NCI-H774 (cell line): ENCODE measurements at places on chromosomes 1 and 21.

GRCh38 chr21:33397717-33398116 lies 5.5 kb upstream of the IFNGR2 start:
- no peak for DNase-seq

DNA sequence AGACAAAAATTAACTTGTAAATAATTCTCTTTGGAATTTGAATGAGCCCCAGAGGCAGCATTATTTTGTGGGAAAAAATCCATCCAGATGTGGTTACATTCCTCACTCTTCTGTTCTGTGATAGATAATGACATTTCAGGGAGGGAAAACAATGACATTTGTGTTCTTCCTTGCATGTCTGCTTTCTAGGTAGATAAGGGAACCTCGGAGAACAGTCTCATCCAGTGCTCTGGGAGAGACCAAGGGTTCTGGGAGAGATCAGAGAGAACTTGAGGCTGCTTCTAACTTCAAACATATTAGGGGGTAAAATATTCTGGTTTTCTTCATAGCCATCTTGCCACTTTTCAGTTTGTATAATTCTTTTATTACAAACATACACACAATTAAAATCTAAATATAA lies 269.2 kb downstream of the NEGR1 start:
- no peak for DNase-seq

DNA sequence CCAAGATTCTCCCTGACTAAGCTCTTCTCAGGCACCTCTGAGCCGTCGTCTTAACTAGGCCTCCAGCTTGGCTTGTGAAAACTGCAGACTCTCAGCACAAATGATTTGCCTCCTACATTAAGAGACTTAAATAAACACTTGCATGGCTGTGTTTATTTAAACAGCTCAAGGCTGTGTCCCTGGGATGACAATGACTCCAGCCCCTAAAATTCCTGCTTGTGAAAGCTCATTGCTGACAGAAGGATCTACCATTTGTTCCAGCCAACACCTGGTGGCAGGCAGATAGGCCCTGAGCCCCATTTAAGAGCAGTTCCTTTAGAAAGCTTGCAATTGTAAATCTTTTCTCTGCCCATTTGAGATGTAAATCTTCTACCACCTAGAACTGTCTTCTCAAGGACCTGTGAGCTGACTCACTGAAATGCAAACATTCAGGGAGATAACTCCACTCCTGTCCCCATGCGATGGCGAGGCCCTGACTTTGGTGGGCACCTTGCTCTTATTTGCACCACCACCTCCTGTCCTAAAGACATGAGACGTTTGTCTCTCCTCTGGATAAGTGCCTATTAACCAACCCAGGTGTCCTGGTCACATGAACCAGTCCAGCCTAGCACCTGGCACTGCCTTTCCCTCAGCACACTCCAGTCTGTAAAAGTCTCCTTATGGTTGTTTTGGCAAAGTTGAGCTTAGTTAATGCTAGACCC lies 15.1 kb upstream of the PCP4 start:
- DNase-seq = peak; percentile 6

DNA sequence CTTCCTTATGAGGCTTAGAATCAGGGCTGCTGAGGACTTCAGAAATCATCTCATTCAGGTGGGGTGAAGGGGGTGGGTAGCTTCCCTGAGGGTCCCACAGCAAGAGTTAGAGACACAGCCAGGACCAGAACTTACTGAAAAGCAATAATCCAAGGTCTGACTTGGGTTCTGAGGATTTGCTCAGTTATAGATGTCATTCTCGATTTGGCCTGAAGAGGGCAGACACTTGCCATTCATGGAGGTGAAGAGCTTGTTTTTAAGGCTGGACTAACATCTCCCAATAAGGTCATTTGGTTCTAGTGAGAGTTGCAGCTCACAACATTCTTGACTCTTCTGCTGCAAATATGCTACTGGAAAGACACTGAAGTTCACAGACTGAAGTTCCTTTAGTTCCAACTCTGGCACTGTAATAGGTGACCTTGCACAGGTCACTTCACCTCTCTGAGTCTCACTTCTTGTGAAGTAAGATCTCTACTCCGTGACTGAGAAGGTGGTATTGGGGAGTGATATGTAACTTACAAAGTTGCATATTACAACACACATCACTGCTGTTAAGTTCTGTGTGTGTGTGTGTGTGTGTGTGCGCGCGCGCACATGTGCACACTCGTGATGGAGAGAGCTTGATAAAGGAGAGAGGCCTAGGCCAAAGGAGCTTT lies 69.8 kb upstream of the DIRAS3 start:
- peak; percentile 57 for DNase-seq

GRCh38 chr1:3553166-3553939 lies 58.0 kb downstream of the MEGF6 start:
- no peak for DNase-seq

DNA sequence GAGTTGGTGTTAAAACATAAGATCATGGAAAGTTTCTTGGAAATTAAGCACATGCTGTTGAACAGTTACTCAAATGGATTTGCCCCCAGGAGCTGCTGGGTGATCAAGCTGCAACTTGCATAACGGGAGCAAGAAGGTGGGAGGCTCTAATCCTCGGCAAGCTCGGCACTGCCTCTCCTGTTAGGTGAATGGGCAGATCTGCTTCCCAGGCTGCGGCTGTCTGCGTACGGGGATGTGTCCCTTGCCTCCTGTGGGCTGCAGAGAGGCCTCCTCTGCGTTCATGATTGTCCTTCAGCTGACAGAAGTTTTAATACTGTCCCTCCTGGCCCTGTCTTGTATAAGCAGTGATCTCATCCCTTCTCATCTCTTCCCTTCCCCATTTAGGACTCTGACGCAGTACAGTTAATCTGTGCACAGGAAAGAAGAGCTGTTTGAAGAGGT lies 36.7 kb downstream of the ATP1A1 start:
- DNase-seq = no peak

- DNase-seq = no peak
Observed at GRCh38 chr21:31526040-31526439, 133.5 kb upstream of the SOD1 start.

GRCh38 chr1:93979718-93980319 lies 70.6 kb upstream of the GCLM start:
- peak; percentile 42 for DNase-seq

GRCh38 chr1:92964998-92965397 lies 3.7 kb upstream of the DIPK1A start:
- no peak for DNase-seq

DNA sequence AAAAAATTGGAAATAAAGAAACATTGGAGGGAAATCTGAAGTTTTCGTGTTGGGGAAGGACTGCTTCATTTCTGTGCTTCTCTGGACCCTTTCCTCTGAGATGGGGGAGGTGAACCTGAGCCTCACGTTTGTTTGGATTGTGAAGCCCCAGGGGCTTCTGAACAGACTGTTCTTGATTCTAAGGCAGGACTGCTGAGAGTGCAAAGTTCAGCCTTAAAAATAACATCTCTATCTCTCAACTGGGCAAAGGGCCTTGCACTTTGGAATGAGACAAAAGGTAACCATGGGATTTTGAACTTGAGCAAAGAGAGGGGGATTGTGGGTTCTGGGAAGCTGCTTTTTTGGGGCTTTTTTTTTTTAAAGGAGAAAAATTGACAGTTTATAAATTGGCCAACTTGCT lies 45.0 kb downstream of the GPR88 start:
- no peak for DNase-seq

- DNase-seq = peak; percentile 71
Observed at GRCh38 chr1:32200226-32201010, at the start of gene CCDC28B. CCDC28B (plus strand) TSS chr1:32200595; CDS start chr1:32201936, 1,341 bp downstream.

- peak; percentile 74 for DNase-seq
Observed at GRCh38 chr1:46527474-46528296, 23.8 kb downstream of the KNCN start.

GRCh38 chr1:31498376-31499040 lies 77.8 kb upstream of the TINAGL1 start:
- no peak for DNase-seq

- no peak for DNase-seq
Observed at GRCh38 chr1:93616221-93616995, 65.2 kb downstream of the BCAR3 start.

DNA sequence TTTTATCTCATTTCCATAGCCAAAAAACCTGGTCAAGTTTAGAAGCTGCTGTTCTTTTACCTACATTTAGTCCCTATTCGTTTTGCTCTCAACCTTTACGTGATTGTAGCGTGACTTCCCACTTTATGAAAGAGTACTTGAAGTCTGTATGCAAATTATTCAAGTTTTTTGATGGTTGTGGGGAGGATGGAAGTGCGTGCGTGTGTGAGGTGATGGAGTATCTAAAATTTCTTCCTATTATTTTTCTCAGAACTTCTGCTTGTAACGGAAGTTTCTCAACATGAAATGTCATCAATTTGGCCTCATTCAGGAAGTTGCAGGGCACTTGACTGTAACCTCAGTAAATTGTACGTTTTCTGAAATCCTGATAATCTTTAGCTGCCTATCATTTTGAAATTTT lies 64.0 kb downstream of the SAMSN1 start:
- DNase-seq = no peak
